ENCODE measurements at places on chromosomes 7 and 10.

DNA sequence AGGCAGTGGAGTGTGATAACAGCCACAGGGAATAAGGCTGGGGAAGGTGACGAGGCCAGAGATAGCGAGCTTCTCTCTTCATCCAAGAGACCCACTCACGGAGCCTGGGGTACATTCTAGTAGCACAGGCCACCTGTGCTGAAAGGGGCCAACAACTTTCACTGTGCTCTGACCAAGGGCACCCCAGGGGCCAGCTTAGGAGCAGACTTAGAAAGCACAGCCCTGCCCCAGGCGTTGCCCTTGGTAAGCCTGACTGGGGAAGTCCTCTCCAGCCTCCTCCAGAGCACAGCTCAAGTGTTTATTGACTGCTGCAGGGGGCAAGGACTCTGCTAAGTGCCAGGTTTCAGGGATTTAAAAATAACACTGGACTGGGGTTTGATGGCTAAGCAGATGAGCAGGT, 44.7 kb downstream of the EBF3 start:
- DNase-seq, result no peak

DNA sequence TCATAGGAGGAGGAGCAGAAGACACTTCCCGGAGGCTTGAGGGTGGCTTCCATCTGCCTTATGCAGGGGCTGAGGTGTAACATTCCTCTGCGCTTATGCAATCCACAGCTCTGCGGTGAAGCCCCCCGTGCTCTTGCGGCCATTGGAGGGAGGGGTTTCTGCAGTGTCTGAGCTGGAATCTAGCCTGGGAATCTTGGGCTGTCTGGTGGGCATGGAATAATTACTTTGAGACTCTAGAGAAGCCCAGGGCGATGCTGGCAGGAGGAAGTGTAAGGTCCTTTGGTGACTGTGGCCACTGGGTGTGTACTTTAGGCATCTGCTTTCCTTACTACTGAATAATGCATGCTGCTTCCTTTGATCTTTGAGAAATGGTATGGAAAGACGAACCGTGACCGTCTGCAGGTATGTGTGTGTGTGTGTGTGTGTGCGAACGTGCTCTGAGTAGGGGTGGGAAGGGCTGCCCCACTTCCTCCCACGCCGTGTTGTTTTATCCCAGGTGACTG, 181.0 kb downstream of the PRPF18 start:
- no peak for DNase-seq

DNA sequence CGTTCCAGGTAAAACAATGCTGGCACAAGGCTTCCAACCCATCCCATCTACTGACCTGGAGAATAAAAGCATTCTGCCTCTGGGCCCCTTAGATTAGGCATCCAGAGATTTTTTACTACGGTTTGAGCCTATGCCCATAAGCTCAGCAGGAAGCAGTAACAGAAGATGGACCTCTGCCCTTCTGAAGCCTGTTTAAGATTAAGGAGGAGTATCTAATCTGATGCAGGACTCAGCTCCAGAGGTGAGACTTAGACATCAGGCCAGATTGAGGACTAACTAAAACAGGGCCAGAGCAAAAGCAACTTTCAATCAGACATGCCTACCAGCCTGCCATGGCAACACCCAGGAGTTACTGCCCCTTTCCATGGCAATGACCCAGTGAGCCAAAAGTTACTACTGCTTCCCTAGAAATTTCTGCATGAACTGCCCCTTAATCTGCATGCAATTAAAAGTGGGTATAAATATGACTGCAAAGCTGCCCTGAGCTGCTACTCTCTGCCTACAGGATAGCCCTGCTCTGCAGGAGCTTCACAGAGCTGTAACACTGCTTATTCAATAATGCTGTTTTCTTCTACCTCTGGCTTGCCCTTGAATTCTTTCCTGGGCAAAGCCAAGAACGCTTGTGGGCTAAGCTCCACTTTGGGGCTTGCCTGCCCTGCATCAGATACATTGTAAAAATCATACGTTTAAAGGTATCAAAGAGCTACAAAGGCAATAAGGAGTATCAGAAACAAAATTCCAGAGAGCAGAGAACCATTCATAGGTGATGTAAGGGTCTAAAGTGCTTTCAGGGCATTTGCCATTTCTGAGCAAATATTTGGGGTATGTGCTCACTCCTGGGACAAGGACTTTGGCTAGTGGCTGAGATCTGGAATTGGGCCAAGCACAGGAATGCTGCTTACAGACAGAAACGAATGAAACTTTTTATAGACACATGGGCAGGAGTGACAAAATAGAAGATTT, 25.0 kb upstream of the CNNM1 start:
- no peak for DNase-seq

- DNase-seq, result peak; percentile 20
Observed at GRCh38 chr10:3067859-3068179, 471 bp downstream of the PFKP start.

DNA sequence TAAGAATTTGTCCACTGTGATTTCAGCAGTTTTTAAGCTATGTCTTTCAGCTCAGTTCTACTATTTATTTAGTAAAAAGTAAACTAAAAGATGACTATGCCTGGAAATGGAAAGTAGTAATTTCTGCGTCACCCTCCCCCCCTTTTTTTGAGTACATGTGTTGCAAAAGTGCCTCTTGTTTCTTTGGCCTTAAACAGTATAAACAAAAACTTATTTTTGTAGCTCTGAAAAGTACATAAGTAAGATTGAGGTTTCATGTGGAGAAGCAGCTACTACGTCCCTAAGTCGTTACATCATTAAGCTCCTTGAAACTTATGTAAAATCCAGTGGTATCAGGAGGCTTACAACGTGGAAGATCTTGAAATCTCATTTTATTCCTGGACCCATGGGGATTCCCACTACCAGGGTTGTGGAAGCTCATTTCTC, 46.3 kb upstream of the HBP1 start:
- DNase-seq, result no peak

GRCh38 chr10:42962902-42963231, 114.0 kb upstream of the RET start:
- no peak for DNase-seq

DNA sequence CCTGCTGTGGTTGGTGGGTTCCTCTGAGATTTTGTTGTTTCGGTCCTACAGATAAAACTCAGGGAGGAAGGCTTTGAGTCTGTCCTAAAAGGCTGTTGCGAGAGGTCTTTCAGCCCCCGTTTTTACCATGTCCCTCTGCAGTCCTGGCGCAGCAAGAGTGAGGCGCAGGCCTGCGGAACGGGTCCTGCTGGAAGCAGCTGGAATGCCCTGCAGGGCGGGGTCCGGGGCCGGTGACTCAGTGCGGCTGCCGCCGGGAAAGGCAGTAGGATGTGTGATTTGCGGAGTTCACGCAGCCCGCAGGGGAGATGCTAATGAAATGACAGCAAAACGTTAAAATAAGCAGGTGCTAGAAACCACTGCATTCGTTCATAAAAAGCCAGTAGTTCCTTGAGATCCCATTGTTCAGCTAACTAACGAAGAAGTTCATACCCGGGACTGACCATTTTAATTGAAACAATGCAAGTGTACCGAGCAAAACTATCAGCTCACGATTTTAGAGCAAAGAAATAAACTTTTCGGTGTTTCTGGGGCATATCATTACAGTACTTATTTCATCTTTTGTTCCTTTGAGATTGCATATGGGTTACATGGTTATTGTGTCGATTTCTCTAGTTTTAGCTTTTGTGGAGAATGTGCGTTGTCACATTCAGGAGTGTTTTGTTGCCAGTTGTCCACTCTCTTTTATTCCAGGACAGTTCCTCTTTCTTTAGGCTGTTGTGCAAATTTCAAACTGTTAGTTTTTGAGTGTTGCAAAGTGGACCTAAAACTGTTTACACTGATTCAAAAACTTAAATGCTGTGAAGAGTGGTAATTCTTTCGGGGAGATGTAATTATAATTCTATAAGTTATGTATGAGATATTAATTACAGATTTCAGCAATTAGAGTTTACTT, 783 bp downstream of the ANLN start:
- no peak for DNase-seq

- DNase-seq, result no peak
Observed at GRCh38 chr7:64638822-64639221, 27.1 kb upstream of the ZNF107 start.

Data from activated T-cell treated with anti-CD3 and anti-CD28 coated beads for 4 hours (primary cell).